ENCODE measurements at places on chromosomes 5 and 9.

DNA sequence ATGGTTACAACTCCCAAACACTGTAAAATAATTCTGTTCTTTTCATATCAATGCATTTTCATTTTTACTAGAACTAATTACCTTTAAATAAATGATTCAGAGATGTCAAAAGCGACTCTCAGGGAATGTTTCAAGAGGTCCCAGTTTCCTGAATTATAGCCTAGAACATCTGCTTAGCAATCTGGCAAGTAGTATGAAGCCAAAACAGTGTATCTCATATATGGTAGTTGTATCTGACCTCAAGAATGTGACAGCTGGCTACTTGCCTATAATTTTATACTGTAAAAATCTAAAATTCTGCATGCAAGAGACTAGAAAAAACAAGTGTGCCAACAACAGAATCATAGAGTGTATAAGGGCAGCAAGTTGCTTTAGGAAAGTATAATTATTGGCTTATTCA, 187.7 kb upstream of the POU5F2 start:
- DNase-seq: no peak

DNA sequence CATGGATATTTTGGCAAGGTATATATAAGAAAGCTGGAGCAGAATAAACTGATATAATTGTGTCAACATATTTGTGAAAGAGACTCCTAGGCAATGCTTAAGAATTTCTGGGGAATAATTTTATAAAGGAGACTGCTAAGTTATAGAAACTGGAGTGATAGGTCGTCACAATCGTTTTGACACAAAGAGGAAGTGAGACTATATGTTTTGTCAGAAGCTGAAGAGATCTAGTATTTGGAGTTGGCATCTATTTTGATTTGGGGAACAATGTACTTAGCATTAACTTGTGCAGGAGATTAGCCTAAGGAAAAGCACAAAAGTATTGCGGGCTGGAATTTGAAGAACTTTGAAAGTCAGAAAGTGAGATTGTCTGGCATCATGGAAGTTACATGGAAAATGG, 582.5 kb downstream of the TAF11L14 start:
- DNase-seq: no peak

GRCh38 chr9:7123743-7124142, 366.0 kb downstream of the KDM4C start:
- no peak for DNase-seq

DNA sequence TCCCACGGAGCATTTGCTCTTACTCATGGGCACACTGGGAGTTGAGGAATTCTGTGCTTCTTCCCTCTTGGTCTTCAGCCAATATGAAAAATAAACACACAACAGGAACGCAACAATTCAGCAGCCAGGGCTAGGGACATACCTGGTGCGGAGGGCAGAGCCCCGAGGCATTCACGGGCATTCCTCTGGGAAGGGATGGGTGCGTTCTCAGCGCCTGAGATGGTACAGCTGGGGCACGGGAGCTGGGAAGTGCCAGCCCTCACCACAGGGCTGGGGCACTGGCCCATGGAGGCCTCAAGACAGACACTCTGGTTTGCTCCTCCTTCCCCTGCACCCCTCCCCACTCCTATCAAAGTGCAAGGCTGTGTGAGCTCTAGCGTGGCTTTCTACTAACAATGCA, 2.1 kb downstream of the SLC6A3 start:
- DNase-seq: no peak

- DNase-seq: no peak
These were observed 18.5 kb upstream of the GAS1 start for GRCh38 chr9:86965636-86966395.

- DNase-seq: no peak
These were observed 10.7 kb downstream of the GIN1 start for GRCh38 chr5:103109277-103109676.

GRCh38 chr5:36367524-36367923, 65.8 kb upstream of the RANBP3L start:
- no peak for DNase-seq

DNA sequence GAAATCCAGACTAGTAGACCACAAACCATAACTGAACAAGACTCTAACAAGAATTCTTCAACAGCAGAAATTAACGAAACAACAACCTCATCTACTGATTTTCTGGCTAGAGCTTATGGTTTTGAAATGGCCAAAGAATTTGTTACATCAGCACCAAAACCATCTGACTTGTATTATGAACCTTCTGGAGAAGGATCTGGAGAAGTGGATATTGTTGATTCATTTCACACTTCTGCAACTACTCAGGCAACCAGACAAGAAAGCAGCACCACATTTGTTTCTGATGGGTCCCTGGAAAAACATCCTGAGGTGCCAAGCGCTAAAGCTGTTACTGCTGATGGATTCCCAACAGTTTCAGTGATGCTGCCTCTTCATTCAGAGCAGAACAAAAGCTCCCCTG, 68.6 kb downstream of the VCAN start:
- no peak for DNase-seq

GRCh38 chr5:125043781-125044391, 297.4 kb upstream of the ZNF608 start:
- no peak for DNase-seq

DNA sequence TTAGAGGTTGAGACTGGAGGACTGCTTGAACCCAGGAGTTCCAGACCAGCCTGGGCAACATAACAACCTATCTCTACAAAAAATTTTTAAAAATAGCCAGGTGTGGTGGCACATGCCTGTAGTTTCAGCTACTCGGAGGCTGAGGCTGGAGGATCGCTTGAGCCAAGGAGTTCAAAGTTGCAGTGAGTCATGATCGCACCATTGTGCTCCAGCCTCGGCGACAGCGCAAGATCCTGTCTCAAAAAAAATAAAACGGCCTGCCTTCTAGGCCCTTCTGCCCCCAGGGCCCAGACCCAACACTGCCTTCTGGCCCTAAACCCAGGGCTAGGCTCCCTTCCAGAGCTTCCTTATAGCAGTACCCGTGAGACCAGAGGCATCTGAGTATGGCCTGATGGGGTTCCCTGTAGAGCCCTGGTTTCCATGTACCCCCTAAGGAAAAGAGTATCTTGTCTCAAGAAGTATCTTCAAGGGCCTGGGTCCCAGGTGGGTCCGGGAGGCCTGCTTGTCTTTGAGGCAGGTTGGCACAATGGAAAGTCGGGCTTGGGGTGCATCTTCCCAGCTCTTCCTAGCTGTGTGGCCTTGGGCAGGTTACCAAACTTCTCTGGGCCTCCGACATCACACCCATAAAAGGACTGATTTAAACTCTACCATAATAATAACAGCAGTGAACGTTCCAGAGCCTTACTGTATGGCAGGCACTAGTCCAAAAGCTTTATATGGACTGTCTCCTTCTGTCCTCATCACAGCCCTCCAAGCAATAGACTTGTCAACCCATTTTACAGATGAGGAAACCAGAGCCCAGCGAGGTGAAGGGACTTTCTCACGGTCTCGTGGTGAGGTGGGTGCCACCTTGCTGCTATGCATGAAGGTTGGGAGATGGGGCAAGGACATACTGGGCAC, 9.6 kb downstream of the LRRC8A start:
- no peak for DNase-seq

- DNase-seq: no peak
These were observed 319.6 kb upstream of the CLINT1 start for GRCh38 chr5:158178535-158178934.

- no peak for DNase-seq
These were observed 86.8 kb upstream of the TBC1D2 start for GRCh38 chr9:98342098-98342819.
